Stimulated activated CD8-positive, alpha-beta memory T cell treated with anti-CD3 and anti-CD28 coated beads, Interleukin-2, amount 100 ng/mL, for 48 hours (primary cell): ENCODE measurements at places on chromosomes 12 and 14.

- DNase-seq, result peak; percentile 50
Measured at GRCh38 chr12:109597795-109598427, 24.3 kb downstream of the MVK start.

- no peak for DNase-seq
Measured at GRCh38 chr12:116862167-116862566, 19.1 kb downstream of the HRK start.

DNA sequence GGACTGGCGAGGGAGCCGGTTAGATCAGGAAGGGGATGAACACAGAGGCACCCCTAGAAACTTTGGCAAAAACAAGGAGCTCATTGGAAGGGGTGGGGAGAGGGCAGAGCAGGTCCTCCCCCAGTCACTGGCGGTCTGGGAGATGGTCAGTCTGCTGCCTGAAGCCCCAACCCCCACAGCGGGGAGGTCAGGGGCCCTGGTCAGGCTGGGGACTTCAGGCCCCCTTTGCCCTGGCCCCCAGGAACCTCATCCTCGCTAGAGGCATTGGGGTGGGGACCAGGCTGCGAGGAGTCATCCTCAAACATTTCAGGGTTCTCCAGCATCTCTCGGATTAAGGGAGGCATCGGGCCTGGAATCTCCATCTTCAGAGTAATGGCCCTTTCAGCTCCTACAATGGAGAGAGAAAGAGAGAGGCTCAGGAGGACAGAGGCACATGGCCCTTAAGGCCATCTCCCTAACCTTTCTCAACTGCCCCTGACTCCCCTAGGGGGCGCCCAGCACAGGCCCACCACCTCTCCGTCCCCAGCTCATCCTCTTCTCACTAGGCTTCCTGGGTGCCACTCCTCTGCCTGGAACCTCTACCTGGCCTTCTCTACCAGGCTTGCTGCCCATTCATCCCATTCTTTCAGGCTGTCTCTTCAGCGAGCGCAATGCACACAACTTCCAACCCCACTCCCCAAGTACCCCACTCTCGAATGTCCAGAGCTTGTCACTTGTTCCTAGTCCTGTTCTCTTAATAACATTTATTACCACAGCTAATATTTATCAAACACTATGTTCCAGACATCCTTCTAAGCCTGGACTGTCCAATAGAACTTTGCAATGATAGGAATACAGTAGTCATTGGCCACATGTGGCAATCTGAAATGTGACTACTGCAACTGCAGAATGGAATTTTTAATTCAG, 4.7 kb upstream of the ITGB7 start:
- no peak for DNase-seq

- DNase-seq, result no peak
Measured at GRCh38 chr12:68532204-68532886, 78.4 kb upstream of the RAP1B start.

DNA sequence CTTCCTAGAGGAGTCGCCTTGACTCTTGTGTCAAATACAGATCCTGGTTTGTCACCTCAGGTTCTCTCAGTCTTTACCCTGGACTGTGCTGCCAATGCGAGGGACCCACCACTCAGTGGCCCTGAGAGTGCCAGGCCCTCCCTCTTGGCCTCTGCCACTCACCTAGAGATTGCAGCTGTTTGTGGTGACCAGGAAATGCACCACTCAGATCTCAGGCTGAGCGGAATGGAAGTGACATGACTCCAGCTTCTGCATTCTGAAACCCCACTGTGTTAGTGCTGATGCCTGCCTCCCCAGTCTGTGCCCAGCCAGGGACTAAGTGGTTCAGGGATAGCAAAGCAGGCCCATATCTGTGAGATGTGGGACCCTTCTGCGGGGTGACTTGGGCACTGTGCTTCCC, 27.8 kb upstream of the NEDD1 start:
- no peak for DNase-seq

- DNase-seq, result no peak
Measured at GRCh38 chr12:104669851-104670337, 213.1 kb downstream of the CHST11 start.

DNA sequence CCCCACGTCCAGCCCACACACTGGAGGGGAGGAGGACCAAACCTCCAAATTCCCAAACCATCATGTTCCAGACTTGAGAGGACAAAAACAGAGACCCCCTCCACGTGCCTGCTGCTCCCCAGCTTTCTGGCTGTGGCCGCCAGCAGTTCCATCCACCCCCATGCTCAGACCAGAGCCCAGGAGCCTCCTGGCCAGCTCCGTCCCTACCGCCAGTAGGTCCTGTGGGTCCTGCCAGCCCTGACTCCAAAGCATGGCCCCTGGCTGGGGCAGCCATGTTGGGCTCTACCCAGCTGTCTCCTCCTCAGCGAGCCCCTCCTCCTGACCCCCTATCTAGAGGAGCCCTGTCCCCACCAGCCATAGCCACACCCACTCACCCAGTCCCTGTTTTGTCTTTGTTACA, 227.3 kb upstream of the RTL1 start:
- DNase-seq, result no peak

DNA sequence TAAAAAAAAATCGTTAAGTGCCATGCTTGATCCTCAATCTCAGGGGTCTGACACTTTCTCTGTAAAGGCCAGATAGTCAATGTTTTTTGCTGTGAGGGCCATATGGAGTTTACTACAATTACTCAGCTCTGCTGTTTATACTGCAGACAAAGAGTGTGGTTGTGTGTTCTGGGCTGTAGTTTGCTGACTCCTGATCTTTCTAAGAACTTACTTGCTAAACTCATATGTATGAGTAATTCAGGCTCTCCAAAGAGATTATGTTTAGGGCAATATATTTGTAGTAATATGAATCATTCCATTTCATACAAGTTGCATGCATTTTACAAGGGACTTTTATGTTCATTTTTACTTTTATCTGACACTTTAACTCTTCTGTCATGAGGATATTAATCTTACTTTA, 188.2 kb downstream of the TMTC2 start:
- no peak for DNase-seq

- DNase-seq, result no peak
Measured at GRCh38 chr12:109946913-109947312, 46.8 kb downstream of the TCHP start.

GRCh38 chr14:36367985-36368774, 47.7 kb upstream of the MBIP start:
- DNase-seq, result no peak

GRCh38 chr14:78455896-78456435, 285.8 kb downstream of the NRXN3 start:
- no peak for DNase-seq

DNA sequence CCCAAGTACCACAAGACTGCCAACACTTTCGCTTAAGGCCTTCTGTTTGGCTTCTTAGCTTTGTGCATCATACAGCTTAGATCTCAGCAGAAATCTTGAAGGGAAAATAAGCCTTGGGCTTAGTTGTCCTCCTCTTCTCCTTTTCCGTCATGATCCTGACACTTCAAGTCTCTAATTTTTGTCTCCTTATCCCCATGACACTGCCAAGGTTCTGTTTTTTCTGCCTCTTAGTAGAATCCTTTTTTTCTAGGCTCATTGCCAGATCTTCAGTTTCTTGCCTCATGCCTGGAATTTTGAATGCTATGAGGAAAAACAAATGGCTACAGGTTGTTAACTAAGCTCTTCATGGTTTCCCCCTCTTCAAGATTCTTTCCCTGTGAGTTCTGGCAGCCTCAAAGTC, 450.4 kb downstream of the LRFN5 start:
- no peak for DNase-seq

- DNase-seq, result no peak
Measured at GRCh38 chr14:62943202-62943601, 102.1 kb downstream of the KCNH5 start.

GRCh38 chr12:85188619-85189018, 91.4 kb upstream of the ALX1 start:
- no peak for DNase-seq

- no peak for DNase-seq
Measured at GRCh38 chr14:89201645-89202044, 215.4 kb downstream of the FOXN3 start.
